ENCODE measurements at places on chromosomes 6 and 20. TPM values are rescaled to one million over a fixed set of nuclear protein-coding genes. Genes with fewer than 3 reads are reported as not detected.

DNA sequence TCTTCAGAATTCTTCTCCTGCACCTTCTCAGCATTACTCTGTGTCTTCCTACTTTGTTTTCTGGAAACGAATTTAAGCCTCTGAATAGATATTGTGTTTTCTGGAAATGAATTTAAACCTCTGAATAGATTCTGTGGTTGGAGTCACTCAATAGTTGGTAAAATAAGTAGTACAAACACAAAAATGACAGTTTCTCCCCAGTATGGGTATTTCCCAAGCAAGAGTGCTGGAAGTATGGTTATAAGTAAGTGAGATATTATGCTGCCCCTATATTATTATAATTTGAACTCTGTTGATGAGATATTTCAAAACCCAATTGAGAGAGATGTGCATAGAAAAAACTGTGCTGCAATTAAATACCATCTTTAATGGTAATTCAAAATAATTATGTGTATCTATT lies 94.9 kb downstream of the TINAG start:
- DNase-seq: no peak

DNA sequence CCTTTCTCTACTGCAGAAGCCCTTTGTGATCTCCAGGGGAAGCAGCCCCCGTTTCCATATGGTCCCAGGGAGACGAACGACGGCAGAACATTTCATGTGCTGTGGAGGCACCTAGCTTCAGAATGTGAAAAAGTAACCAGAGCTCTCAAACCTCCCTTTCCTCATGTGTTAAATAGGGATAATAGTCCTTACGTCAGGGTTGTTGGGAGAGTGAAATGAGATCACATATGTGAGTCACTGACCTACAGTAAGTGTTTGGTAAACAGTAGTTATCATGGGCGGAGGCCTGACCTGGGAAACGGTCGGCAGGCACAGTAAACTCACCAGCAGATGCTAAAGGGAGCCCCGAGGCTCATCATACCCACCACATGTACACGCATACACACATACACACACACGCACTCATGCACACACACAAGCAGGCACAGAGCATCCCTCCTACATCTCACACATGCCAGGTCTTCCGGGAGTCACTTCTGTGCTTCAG lies 89.7 kb downstream of the LY86 start:
- no peak for DNase-seq

- peak; percentile 77 for DNase-seq
Observed at GRCh38 chr6:26270903-26271667, 93.9 kb upstream of the BTN3A2 start.

GRCh38 chr6:145765449-145765848 lies 30.1 kb upstream of the EPM2A start:
- DNase-seq: no peak

DNA sequence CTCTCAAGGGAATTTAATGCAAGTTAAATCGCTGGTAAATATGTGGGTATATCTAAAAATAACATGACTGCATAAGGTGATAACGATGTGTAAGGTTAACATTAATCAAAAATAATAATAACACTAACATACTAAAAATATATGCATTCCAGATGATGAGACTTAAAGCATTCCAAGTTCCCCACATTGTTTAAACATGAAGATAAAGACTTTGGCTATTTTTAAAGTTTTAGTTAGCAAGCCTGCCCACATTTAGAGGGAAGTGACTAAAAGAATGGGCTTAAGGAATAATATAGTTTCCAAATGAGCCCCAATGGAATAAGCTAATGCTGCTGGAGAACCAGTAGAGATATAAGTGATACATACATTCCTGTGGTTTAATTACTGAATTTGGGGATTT lies 941.3 kb downstream of the TBC1D32 start:
- DNase-seq: no peak

DNA sequence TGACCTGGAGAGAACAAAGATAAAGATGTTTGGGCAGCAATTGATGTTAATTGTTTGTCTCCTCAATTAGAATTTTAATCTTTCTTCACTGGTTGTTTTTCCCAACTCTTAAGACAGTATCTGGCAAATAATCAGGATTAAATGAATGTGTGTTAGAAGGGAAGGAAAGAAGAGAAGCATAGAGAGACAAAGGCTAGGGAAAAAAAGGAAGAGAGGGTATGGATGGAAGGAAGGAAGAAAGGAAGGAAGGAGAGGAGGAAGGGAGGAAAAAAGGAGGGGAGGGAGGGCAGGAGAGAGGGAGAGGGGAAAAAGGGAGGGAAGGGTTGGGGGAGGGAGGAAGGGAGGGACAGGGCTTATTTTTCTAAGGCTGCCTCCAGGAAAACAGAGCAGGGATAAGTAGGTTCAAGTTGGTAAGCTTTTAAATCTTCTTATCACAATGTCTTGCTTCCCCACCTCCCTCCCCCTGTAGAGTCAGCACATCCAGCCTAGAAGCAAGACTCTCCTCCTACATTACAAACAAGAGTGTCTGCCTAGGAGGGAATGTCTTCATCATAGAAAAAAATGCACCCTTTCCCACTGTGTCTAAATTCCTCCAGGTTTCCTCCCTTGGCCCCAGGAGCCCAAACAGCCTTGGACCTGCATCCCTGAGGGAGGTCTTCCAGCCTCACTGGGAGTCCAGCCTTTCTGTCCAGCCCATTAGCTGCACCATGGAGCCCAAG lies 447.8 kb upstream of the JARID2 start:
- no peak for DNase-seq

- DNase-seq: no peak
Observed at GRCh38 chr6:109237077-109237985, 142.0 kb downstream of the CEP57L1 start.

DNA sequence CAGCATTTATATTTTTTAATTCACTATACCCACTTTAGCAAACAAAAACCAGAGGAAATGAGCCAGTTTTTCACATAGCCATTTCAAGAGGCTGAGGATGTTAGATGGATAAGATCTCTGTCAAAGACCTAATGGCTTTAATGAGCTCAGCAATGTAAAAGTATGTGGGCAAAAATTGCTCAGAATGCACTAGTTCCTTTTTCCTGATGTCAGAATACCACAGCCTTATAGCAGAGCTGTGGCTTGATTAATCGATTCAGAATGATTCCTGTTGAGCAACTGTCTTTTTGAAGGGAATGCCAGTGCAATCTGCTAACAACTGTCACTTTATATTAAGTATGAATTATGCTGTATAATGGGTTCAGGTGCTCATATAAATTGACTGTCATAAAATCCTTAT lies 100.6 kb upstream of the HIVEP1 start:
- no peak for DNase-seq

- no peak for DNase-seq
Observed at GRCh38 chr6:127880429-127880828, 20.4 kb downstream of the THEMIS start.

- DNase-seq: no peak
Observed at GRCh38 chr6:164554226-164554625, 755.2 kb downstream of the C6orf118 start.

GRCh38 chr6:168122521-168122920 lies 43.5 kb upstream of the FRMD1 start:
- no peak for DNase-seq

GRCh38 chr6:90456001-90456400 lies 130.9 kb downstream of the MAP3K7 start:
- DNase-seq: no peak

DNA sequence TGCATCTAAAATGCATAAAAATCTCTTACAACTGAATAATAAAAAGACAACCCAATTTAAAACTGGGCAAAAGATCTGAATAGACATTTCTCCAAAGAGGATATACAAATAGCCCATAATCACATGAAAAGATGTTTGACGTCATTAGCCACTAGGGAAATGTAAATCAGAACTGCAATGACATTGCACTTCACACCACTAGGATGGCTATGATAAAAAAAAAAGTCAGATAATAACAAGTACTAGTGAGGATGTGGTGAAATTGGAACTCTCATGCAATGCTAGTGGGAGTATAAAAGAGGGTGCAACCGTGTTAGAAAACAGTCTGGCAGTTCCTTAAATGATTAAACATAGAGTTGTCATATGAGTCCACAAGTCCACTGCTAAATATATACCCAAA lies 24.3 kb upstream of the TBX18 start:
- DNase-seq: no peak

GRCh38 chr20:53517146-53517545 lies 76.5 kb downstream of the ZNF217 start:
- no peak for DNase-seq

DNA sequence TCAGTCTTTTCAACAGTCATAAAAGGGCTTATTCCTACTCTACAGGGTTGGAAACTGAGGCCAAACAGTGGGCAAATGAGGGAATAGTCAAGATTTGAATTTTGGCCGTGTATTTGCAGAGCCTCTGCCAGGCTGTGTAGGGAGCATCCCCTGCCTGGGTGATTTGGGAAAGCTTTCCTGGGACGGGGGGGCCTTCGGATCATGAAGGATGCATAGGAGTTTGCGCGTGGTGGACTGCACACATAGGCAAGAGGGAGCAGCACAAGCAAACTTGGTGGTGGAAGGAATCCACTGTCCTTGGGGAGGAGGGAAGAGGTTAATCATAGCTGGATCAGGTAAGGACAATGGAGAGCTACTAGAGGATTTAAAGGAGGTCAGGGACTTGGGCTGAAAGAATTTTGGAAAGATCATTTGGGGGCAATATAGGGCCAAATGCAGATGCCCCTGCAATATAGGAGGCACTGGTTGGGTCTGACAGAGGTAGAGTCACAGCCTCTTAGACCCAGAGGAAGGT lies 2.5 kb downstream of the PTPRA start:
- no peak for DNase-seq

- no peak for DNase-seq
Observed at GRCh38 chr6:27213544-27214125, 33.9 kb upstream of the PRSS16 start.

- no peak for DNase-seq
Observed at GRCh38 chr20:56229812-56230211, 18.7 kb upstream of the MC3R start.

DNA sequence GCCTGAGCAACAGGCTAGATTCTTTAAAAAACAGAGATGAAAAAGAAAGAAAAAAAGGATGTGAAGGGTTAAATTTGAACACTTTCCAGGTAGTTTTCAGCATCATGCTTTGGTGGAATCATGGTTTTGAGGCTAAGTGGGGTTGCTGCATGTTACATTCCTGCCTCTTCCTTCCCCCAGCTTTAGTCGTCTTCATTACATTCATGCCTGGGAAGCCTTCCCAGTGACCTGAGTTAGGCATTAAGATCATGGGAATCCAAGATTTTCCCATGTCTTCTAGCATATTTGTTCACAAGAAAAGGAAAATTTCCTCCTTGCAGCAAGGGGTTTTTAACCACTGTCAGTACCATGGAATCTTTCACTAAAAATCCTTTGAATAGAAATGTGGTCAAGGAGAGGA lies 12.0 kb downstream of the TPX2 start:
- peak; percentile 53 for DNase-seq

- DNase-seq: no peak
Observed at GRCh38 chr6:101393251-101393828, at the start of gene GRIK2. Gene GRIK2, plus strand, starts transcription at chr6:101393708.

DNA sequence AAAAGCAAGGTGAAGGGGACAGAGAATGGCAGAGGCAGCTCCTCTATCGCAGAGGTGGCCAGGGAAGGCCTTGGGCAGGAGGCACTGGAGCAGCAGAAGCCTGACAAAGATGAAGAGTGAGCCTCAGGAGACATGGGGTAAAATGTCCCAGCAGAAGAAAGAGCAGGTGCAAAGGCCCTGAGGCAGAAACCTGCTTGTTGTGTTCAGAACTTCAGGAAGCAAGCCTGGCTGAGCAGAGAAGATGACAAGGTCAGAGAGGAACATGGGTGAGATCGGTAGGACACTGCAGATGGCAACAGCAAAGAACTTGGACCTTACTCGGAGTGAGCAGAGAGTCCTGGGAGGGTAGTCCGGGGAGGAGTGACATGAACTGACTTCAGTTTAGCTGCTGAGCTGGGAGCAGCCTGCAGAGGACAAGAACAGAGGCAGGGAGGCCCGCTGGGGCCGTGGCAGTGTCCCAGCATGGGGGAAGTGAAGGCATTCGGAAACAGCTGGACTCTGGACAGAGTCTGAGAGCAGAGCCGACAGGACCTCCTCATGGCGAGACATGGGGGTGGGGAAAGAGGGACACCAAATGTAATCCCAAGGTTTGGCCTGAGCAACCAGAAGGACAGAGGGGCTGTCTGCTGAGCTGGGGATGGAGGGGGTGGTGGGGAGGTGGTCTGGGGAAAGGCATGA lies 106.3 kb downstream of the PREX1 start:
- no peak for DNase-seq

GRCh38 chr20:52167232-52167840 lies 24.2 kb downstream of the ZFP64 start:
- DNase-seq: no peak

DNA sequence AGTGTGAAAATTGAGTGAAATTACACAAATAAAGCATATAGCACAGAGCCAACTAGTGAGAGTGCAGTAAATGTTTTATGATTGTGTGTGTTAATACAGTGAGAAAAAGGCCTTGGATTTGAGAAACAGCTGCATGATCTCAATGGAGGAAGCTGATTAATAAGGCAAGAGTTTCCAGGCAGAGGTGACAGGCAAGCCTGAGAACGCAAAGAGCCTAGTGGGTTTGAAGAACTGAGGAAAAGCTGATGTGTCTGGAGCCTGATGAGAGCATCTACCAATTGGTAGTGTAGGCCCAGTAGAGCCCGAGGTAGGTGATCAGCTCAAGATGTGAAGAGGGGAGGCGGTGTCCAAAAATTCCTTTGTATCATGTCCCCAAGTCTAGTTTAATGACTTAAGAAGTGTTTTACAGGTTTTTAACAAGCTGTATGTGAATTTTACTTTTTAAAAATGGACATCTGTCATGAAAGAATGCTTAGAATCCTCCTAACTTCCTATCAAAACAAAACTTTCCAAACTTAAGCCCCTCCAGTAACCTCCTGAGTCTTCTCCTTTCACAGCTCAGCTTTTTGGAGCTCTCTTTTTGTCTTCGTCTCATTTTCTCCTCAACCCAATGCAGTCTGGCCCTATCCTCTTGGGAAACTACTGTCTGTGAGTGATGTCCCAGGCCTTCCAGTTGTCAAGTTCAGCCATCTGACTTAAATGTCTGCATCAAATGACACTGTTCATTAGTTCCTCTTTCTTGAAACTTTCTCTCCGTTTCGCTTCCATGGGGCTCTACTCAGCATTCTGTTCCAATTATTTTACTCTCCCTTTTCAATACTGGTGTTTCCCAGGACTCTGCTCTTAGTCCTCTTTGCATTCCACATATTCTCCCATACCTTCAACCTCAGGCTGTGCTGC lies 1.2 kb downstream of the CDC40 start:
- DNase-seq: no peak

- DNase-seq: no peak
Observed at GRCh38 chr6:24329022-24329421, 28.8 kb downstream of the DCDC2 start.

BTNL2 gene
- not detected for total RNA-seq

EEF1A2 gene
- 18.0 TPM for total RNA-seq

CAPN11 gene
- total RNA-seq: not detected

TRERF1 gene
- total RNA-seq: 1.4 TPM

HCRTR2 gene
- not detected for total RNA-seq

MYL9 gene
- 58.5 TPM for total RNA-seq

C4B gene
- total RNA-seq: 2.3 TPM

CPXM1 gene
- total RNA-seq: 68.7 TPM

PPP1R14C gene
- 37.0 TPM for total RNA-seq

BPIFB2 gene
- total RNA-seq: not detected

LPA gene
- not detected for total RNA-seq

VARS2 gene
- 34.7 TPM for total RNA-seq

Data from kidney epithelial cell (primary cell).